ENCODE measurements at places on chromosomes 5 and 9. TPM values are rescaled to one million over a fixed set of nuclear protein-coding genes. Genes with fewer than 3 reads are reported as not detected.

Gene CHMP5
- 44.3 TPM for polyA plus RNA-seq

Gene ADCY2
- not detected for polyA plus RNA-seq

Gene TAF11L5
- not detected for polyA plus RNA-seq

Gene BHMT
- not detected for polyA plus RNA-seq

Gene LHX3
- not detected for polyA plus RNA-seq

Gene PDE8B
- not detected for polyA plus RNA-seq

Gene RELL2
- 3.0 TPM for polyA plus RNA-seq

Gene SGCD
- polyA plus RNA-seq = not detected

GRCh38 chr5:139844472-139845145 is 49.0 kb downstream of the PSD2 start:
- peak; percentile 58 for DNase-seq

DNA sequence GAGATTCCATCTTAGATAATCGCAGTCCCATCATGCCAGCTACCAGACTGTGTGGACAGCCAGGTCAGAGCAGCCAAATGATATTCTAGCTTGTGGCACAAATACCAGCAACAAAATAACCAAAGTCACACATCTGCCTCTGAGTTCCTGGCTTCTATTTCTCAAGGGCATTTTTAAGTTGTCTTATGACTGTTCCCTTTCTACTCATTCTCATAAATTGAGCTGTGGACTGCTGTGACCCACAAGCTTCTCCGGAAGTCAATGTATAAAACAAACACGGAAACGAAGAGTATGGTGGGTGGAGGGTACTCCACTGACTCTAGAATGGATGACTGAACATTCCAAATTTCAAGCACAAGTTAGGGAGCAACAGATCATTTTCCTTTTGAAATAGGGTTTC is 43.9 kb downstream of the PDCD1LG2 start:
- no peak for DNase-seq

DNA sequence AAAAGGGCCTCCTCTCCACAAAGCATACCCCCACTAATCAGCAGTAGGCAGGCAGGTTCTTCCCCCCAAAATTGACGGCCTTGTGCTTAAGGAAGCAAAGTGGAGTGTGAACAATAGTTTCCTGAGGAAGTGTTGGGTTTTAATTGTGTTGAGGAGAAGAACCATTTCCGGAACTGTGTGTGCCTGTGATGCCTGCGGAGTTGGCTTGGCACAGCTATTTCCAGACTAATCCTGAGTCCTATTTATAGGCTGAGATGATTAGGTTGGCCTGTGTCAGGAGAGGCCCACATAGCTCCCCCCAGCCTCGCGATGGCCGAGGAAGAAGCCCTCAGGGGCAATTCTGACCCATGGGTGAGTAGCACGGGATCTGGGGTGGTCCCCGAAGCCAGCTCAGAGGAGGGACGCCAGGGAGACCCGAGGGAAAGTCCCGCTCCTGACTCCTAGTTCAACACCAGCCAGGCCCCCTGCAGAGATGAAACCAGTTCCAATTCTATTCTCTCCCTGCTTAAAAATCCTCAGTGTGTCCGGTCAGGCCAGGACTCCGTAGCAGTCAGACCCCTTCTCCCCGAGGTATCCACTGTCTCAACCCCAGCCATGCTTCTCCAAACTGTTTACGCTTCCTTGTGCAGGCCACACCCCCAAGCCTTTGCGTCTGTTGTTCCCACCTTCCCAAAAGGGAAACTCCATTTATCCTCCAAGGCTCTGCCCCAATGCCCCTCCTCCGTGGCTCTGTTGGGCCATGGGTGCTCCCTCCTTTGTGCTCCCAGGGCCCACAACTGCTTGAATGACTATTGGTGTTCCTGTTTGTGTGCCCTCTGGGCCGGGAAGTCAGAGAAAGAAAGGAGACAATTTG is 18.1 kb downstream of the GSN start:
- DNase-seq = no peak

DNA sequence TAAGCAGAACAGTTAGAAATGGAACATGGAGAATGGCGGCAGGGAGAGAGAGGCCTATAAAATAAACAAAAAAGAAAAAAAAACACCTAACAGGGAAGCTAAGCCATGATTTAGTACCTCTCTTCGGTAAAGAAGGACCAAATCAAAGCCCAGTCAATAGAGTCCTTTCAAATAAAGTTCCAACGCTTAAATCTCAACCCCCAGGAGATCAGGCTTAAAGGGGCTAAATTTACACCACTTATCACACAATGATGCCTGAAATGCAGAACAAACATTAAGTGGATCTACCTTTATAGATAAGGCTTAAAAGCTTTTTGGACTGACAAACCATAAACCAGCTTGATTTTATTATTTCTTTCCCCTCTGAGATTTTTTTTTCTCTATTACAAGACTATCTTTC is 66.3 kb downstream of the PRELID2 start:
- DNase-seq = no peak

DNA sequence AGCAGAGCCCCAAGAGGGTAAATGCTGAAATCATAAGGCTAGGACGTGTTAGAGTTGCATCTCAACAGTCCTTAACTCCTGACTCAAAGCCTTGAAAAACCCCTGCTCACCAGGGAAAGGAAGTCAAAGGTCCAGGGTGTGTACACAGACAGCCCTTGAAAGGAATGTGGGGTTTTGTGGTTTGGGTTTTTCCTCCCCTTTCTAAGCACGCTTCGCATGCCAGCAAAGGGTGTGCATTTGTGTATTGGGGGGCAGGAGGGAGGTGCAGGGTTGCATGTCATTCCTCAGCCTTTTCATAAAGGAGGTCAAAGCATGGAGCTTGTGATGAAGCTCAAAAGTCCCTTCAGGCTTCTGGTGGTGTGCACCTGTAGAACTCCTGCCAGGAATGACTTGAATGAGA is 17.3 kb upstream of the XPA start:
- peak; percentile 16 for DNase-seq

DNA sequence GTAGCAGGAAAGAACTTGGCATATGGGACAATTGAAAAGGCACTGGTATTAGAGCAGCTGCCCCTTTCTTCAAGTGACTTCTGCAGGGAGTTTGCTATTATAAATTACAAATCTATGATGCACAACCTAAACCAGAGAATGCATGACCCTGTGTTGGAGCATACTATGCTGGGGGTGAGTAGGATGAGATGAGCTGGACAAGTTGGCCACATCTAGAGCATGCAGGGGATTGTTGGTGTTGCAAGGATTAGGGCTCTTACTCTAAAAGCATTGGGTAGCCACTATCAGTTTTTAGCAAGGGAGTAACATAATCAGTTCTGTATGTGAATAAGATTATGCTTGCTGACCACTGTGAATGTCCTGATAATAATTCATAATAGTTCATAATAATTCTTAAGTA is 186.7 kb downstream of the KIAA0825 start:
- no peak for DNase-seq

GRCh38 chr9:71669284-71669995 is 98.9 kb downstream of the CEMIP2 start:
- no peak for DNase-seq

DNA sequence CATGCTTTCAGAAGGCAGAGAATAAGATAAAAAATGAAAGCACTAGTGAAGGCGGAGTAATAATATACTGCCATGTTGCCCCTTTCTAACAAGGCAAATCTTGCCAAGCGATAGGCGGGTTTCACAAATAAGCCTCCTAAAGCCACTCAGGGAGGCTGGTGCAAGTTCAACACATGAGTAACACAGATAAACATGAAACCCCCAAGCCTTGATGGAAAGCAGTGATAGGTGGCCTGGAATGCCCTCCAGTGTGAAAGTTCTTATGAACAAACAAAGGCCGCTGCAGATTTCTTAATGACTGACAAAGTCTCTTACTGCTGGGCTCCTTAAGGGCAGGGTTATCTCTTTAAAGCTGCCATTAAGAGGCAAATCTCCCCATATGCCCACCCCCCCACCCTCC is 154.7 kb downstream of the ZDHHC21 start:
- DNase-seq = no peak

GRCh38 chr5:88203981-88204750 is 64.5 kb downstream of the TMEM161B start:
- DNase-seq = peak; percentile 84

GRCh38 chr5:82748688-82749460 is 328.3 kb downstream of the TMEM167A start:
- DNase-seq = no peak

DNA sequence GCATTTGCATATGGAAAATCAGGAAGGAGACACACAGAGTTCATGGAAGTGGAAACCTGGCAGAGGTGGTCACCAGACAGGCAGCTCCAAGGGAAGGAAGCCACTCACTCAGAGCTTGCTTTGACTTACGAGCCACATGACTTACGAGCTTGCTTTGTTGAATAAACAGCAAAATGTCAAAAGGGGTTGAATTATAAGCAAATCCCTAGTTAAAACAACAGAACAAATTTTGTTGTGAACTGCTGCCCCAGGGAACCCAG is 164.3 kb downstream of the SYK start:
- no peak for DNase-seq

- DNase-seq = no peak
Measured at GRCh38 chr5:171588790-171589189, 169.3 kb downstream of the FGF18 start.

GRCh38 chr9:107647141-107647540 is 157.6 kb upstream of the KLF4 start:
- no peak for DNase-seq

GRCh38 chr5:77146896-77147295 is 59.8 kb upstream of the ZBED3 start:
- no peak for DNase-seq

GRCh38 chr5:172841256-172841655 is 7.2 kb downstream of the ERGIC1 start:
- DNase-seq = no peak

- no peak for DNase-seq
Measured at GRCh38 chr9:127557998-127558546, 54.0 kb upstream of the STXBP1 start.

DNA sequence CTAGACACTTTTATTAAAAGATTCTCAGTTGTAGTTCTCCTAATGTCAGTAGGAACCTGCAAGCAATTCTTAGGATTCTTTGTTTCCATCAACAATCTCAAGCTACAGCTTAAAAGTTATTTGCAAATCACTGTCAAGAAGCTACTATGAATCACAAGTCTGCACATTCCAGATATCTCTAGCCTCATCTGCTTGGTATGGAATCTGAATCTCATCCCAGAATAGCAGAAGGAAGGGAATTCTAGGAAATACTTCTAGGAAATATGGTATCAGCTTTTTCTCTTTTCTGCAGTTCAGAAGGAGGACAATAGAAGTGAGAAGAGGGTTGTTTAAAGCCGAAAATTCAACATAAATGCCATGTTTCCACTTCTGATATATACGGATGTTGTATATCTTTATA is 792.2 kb upstream of the CDH9 start:
- no peak for DNase-seq

DNA sequence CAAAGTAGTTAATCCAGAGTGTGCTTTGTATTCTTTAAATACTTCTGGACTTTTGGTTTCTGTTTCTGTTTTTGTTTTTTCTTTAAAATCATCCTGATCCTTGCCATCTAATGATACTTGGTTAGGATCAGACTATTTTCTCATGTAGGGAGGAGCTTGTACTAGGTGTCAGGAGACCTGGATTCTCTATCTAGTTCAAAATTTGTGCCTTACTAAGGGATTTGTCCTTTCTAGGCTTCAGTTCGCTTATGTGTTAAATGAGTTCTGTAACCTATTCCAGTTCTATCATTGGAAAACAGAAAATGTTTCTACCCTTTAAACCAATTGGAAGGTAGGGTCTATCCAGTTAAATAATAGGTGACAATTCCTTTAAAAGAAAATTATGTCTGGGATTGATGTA is 3.3 kb upstream of the MEF2C start:
- no peak for DNase-seq

- no peak for DNase-seq
Measured at GRCh38 chr9:79279356-79279755, 292.4 kb upstream of the TLE4 start.

DNA sequence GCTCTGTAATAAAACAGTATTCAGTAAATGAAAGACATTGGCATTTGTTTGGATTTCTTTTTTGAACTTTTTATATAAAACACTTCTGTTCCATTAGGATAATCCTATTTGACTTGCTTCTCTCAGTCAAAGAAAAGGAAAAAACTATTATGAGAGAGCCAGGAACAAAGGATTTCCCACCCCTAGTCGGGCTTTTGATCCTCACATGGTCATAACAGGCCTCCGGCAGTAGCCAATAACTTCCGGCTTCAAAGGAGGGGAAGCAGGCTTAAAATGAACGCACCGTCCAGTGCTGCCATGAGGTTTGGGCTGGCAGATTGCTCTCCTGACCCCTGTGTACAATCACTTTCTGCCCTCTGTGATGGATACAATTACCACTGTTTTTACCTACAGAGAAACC is 209.3 kb downstream of the ZNF608 start:
- DNase-seq = no peak

GRCh38 chr9:38059233-38059936 is 9.6 kb downstream of the SHB start:
- no peak for DNase-seq

DNA sequence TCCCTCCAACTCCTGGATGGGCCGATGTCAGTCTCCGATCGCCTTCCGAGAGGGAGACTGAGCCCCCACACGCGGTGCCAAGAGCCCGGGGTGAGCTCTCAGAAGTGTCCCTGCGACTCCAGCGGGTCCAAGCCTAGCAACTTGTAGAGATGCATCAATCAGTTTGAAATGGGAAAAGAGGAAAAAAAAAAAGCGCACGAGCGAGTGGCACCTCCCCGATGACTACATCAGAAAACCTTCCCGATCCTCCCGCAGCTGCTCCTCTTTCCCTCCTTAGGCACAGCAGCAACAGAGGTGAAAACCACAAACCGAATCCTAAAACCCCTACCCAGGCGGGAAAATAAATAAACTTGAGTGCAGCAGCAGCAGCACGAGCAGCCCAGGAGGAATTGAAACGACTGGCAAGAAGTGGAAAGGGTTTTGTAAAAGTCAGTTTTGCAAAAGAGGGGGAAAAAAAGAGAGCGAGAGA is 1.0 kb upstream of the EFNA5 start:
- no peak for DNase-seq

DNA sequence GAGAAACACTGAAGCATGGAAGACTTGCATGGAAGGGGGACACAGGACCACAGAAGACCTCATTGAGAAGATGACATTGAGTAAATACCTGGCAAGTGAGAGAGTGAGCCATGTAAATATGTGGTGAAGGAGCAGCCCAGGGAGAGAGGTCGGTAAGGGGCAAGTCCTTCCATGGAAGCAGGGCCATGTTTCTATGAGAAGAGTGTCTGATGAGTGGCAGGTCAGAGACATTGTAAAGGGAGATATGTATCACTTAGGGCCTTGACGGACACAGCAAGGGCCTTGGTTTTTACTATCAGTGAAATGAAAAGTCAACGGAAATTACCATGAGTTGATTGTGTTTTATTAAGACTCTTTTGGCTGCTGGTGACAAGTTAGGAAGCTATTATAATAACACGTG is 336.4 kb downstream of the PLK2 start:
- no peak for DNase-seq

DNA sequence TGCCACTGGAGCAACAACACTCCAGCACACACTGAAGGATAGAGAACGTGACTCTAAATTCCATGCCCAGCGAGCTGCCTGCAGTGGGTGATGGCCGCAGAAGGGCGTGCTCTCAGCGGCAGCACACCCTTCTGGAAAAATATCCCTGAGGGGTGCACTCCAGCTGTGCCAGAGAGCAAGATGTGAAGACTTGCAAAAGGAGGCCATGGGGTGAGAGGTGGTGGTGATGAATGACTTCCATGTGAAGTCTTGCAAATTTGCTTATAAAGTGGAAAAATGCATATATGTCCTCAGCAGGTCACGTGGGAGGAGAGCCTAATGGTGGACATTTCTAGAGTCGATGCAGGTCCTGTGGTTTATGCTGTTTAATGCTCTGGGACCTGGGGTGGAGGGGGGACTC is 39.8 kb upstream of the COL5A1 start:
- no peak for DNase-seq
